ENCODE measurements at places on chromosomes 13 and 19. TPM values are rescaled to one million over a fixed set of nuclear protein-coding genes. Genes with fewer than 3 reads are reported as not detected.

NMRK2 gene
- total RNA-seq, result not detected

FREM2 gene
- total RNA-seq, result not detected

OR7D2 gene
- total RNA-seq, result 0.09 TPM

ZNF45 gene
- total RNA-seq, result 12.1 TPM

FGF21 gene
- not detected for total RNA-seq

ZNF677 gene
- 6.4 TPM for total RNA-seq

CEACAM4 gene
- total RNA-seq, result not detected

YJEFN3 gene
- 11.4 TPM for total RNA-seq

ZNF560 gene
- not detected for total RNA-seq

GRCh38 chr13:77928909-77929308 is 10.3 kb upstream of the EDNRB start:
- DNase-seq, result no peak

DNA sequence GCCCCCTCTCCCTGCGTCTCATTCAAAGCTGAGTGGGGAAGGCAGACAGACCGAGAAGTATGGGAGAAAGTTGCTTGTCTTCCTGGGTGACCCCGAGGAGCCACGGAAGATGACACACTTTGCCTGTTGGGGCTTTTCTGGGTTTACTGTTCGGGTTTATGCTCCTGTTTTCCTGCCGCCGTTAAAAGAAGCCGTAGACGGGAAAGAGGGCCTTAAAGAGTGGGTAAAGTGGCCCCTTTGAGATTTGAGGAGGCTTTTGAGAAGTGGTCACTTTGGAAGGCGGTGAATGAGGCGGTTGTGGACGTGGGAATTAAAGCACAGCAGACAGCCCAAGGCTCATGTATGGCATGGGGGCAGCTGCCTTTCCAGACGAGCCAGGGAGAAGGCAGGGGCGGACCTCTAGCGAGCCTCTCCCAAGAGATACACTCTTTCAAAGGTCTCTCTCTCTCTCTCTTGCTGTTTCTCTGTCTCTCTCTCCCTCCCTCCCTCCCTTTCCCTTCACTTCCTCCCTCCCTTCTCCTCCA is 493 bp upstream of the LHFPL6 start:
- peak; percentile 7 for DNase-seq

GRCh38 chr13:34086281-34086680 is 268.3 kb downstream of the RFC3 start:
- DNase-seq, result no peak

- no peak for DNase-seq
Measured at GRCh38 chr13:72728290-72728605, 525 bp downstream of the BORA start.

- DNase-seq, result no peak
Measured at GRCh38 chr19:40282920-40283319, 2.2 kb downstream of the AKT2 start.

- DNase-seq, result no peak
Measured at GRCh38 chr19:39168258-39169142, 28.3 kb upstream of the NCCRP1 start.

DNA sequence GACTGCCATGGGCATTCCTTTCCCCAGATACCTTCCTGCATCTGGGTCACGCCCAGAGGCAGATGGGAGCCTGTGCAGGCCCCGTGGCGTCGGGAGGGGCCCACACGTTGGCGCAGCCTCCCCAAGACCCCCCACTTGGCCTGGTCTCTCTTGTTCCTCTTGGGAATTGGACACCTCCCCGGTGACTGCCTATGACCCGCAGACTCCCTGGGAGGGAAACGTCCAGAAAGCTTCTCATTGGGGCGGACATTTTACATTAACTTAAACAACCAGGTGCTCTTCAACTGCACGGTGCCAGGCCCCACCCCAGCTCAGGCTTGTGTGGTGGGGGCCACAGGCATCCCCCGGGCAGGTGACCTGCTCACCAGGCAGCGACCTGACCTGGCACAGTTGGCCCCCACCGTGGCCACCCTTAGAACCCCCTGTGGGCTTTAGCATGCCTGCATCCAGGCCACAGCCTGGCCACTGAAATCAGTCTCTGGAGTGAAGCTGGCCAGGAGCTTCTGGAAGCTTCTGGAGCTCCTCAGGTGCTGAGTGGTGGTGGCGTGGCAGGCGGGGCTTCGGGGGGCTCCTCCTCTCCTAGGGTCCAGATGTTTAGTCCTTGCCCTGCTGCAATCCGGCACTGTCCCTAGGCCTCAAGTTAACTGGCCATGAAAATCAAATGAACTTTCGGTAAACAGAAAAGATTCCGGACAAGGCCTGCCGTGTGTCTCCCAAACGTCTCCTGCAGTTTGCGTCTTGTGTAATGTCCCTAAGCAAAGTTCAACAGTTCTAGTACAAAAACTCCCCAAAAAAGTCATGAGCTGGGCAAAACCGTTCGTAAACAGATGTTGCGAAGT is 8.5 kb upstream of the PROZ start:
- DNase-seq, result no peak

DNA sequence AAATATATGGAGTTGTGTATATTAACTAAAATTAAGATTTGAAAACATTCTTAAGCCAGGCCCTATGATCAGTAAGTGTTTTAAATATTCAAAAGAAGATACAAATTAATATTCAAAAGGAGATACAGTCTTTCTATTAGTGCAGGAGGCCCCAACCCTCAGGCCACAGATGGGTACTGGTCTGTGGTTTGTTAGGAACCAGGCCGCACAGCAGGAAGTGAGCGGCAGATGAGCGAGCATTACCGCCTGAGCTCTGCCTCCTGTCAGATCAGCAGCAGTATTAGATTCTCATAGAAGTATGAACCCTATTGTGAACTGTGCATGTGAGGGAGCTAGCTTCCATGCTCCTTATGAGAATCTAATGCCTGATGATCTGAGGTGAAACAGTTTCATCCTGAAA is 232.9 kb downstream of the FOXO1 start:
- DNase-seq, result peak; percentile 54

- no peak for DNase-seq
Measured at GRCh38 chr19:47000373-47000772, 19.3 kb upstream of the NPAS1 start.

- DNase-seq, result no peak
Measured at GRCh38 chr13:97225533-97225932, 3.4 kb downstream of the MBNL2 start.

DNA sequence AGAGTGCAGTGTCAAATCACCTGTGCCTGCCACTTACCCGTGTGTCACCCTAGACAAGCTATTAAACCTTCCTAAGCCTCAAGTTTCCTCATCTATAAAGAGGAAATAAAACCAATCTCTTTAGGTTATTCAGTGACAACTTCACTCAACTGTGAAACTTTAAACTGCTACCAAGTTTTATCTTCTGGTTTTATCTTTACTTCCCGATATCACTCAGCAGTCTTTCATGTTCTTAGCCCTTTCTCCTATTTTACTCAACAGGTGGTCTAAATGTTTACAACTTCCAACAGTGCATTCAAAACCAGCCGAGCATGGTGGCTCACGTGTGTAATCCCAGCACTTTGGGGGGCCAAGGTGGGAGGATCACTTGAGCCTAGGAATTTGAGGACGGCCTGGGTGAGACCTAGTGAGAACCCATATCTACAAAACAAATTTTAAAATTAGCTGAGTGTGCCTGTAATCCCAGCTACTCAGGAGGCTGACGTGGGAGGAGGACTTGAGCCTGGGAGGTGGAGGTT is 59.6 kb downstream of the GPALPP1 start:
- peak; percentile 18 for DNase-seq

DNA sequence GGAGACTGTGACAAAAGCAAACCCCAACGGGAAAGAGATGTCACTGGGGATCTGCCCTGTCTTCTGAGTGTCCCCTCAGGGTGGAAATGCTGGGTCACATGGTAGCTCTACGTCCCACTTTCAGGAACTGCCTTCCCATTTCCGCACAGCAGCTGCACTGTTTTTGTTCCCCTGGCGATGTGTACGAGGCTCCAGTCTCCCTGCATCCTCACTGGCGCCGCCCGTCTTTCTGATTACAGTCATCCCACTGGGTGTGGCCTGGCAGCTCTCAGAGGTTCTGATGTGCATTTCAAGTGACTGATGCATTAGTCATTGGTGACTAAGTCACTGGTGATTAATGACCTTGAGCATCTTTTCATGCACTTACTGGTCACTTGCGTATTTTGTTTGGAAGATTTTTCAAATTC is 21.2 kb downstream of the PCID2 start:
- DNase-seq, result peak; percentile 85

DNA sequence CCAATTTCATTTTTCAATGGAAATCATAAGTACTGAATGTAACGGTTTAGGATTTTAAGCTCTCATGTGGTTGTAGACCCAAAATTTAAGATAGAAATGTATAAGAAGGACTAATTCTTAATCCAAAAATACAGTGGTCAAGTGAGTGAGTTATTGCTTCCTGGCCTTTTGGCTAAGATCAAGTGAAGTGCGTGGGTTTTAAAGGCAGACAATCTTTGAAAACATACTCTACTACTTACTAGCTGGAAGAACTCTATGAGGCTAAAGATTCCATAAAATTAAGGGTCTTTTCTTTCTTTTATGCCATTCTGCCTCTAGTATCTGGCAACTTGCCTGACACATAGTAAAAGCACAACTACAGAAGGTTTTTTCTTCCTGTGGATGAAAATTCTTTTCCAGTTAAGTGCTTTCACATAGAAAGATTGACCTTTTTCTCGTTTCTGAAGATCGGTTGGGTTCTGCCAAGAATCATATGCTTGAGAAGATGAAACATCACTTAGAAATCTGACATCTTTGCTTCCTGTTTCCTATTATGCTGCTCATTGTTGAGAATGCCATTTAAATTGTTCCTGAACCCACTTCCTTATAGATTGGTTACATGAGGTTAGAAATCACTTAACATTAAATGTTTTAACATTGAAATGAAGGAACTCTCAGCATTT is 26.4 kb upstream of the SCEL start:
- DNase-seq, result no peak

GRCh38 chr13:19810996-19811881 is 28.5 kb upstream of the PSPC1 start:
- DNase-seq, result no peak

DNA sequence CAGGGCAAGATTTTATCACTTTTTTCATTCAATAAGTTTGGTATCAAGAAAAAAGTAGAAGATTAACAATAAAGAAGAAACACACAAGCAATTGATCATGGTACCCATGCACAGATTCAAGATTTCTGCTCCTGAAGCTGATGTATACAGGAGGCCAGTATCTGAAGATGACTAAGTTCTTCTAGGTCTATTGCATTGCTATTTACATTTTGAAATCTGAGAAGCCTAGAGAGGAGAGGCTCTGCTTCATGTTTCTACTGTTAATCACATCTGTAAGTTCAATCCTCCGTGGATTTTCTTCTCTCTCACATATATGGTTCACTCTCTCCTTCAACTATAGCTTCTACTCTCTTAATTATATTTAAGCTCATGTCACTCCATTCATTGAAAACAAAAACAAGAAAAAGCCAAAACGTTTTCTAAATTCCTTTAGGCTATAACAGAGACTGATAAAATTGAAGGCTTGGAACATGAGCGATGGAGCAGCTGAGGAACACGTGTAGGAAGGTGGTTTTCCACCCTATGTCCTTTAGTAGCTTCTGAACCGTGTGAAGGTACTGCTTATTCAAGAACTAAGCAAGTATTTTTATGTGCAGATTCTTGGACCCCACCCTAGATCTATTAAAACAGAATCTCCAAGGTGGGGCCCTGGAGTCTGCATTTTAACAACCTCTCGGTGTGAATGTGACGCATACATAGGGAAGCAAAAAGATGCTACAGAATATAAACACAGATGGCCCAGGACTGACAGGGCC is 198.2 kb downstream of the EFNB2 start:
- no peak for DNase-seq

DNA sequence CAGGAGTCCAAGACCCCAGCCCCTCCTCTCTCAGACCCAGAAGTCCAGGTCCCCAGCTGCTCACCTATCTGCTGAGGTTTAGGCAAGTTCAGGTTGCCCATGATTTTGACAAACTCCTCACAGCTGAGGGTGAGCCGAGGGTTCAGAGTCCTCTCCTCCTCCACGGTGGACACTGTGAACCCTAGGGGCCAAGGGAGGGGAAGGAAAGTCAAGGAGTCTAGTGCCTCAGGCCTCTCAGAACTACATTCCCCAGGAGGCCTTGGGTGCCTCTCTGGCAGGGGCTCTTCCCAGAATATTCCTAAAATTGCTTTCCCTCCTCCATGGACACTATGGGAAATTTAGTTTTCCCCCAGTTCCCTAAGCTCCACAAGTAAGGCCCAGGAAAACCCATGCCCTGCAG is 3.3 kb upstream of the PHLDB3 start:
- no peak for DNase-seq

- no peak for DNase-seq
Measured at GRCh38 chr13:30763786-30764413, 28.6 kb downstream of the ALOX5AP start.

DNA sequence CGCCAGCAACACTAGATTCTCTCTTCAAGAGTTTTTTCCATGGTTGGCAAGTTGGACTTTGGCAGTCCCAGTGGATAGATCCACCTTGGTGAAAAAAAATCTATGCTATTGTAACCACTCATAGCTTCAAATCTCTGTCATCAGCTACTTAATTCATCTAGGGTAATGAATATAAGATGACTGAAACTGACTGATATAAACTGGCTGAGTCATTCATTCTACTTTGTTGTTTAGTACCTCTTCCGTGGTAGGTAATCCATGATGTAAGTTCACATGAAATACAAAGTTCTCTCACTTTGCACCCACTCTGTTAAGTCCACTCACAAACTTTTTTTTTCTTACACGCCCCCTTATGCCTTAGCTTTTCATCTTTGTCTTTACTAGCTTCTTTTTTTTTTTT is 1381.5 kb downstream of the SLITRK5 start:
- DNase-seq, result no peak

GRCh38 chr19:32289566-32290210 is 55.7 kb upstream of the ZNF507 start:
- DNase-seq, result no peak

DNA sequence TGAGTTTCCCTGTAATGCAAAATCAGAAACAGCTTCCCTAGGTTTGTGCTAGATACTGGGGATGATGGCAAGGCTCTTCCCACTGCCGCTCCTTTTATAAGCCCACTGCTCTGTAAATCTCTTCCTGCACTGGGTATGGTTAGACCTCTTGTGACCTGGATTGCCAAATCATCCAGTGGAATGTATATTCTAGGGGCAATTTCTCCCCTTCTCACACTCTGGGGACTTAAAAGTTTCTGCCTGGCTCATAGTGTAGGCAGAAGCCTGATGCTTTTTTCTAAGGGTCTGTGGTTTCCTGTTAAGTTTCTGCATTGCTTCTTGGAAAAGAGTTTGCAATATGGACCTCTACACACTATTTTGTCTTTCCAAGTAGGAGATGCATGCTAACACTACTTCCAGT is 1582.0 kb upstream of the PCDH20 start:
- no peak for DNase-seq

Data from activated CD4-positive, alpha-beta T cell treated with anti-CD3 and anti-CD28 coated beads for 36 hours (primary cell).